ENCODE measurements at places on chromosomes 13 and 19. TPM values are rescaled to one million over a fixed set of nuclear protein-coding genes. Genes with fewer than 3 reads are reported as not detected.

The SIGLECL1 gene
- 0.18 TPM for total RNA-seq

The BLOC1S3 gene
- total RNA-seq, result 20.4 TPM

The DPRX gene
- total RNA-seq, result not detected

The C5AR2 gene
- total RNA-seq, result 5.5 TPM

The FBXW9 gene
- total RNA-seq, result 5.3 TPM

The KLK3 gene
- not detected for total RNA-seq

DNA sequence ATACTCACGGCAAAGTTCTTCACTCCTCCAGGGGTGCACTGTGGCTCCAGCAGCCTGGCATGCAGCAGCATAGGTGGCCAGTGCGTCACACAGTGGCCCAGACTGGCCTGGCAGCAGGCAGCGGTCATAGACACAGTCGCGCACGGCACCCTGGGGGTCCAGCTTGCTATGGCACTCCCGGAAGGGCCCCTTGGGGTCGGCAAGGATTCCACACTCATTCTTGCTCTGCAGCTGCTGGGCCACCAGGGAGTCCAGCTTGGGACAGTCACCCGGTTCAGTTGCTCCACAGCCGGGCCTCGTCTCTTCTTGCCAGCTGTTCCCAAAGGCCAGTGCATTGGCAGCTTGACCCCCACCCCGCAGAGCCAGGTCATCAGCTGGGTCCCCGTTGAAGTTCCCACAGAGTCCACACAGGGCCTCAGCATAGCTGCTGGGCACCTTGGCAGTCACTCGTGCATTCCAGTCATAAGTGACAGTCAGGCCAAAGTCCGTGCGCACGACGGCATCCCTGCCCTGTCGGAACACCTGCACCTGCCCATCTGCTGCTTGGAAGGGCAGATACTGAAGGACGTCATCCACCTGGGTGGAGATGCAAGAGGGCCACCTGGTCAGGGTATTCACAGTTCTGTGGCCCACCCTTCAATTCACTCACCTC lies 20.6 kb downstream of the FCGBP start:
- no peaks in the 10 kb centered on the region for H3K27me3 ChIP-seq
- no peak for DNase-seq
- H3K4me1 ChIP-seq, result no peaks in the 10 kb centered on the region
- H3K36me3 ChIP-seq, result no peaks in the 10 kb centered on the region

DNA sequence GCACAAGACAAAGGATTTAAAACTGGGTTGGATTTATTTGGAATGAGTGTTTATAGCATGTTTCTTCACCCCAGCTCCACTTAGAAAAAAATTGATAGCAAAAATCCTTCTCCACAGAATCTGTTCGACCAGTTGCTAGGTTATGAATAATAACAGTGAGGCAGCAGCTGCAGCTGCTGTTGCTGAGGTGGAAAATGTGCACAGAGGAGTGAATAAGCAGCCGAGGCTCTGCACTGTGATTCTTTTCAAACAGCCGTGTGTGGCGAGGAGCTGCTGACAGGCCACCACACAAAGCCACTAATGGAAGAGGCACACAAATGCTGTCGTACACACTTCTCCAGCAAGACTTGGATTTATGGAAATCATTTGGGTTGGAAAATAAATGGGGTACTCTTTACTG lies 6.4 kb upstream of the RASL11A start:
- DNase-seq, result no peak
- no peaks in the 10 kb centered on the region for H3K27me3 ChIP-seq
- H3K36me3 ChIP-seq, result peaks cover 23% of the 10 kb centered on the region
- peaks cover 25% of the 10 kb centered on the region for H3K4me1 ChIP-seq

DNA sequence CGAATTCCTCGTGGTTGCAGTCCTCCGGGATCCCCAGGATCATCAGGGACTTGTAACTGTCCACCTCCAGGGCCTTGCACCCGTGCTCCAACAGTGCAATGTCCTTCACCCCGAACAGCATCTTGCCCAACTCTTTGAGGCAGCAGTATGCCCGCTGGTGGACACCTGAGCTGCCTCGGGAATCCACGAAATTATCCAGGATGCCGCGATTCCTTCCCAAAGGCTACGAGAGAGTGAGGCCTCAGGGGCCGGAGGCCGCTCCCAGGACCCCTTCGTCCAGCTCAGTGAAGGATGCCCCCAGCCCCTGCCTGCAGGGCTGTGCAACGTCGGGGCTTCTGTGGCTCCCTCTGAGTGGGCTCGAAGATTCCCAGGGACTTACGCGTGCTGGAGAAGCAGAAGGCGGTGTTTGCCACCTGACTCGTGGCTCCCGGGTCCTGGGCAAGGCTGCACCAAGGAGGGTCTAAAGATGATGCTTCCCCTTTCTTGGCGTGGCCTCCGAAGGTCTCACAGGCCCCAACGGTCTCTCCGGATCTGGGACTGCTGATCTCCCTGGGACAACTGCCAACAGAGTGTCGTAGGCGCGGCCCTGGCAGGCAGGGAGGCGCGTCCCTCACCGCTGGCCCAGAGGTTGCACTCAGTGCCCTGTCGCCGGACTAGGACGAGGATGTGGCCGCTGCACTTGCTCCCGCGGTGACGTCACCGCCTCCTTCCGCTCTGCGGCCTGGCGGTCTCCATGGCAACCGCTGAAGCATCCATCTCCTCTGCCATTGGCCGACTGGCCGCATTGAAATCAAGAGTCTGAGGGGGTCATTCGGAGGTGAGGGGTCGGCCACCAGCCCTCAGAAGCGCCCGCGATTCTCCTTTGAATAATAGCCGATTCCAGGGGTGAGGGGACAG lies at the start of gene PNMA8C:
Gene PNMA8C, minus strand, starts transcription at position 698 of the 897 bp plus-strand sequence. Its CDS starts 577 bp downstream, at position 121.
- H3K4me3 ChIP-seq, result peak within 1 kb of the TSS; percentile 55
- H3K4me1 ChIP-seq, result peaks cover 31% of the 10 kb centered on the region
- peaks cover 55% of the 10 kb centered on the region for H3K27me3 ChIP-seq

GRCh38 chr19:31497709-31498108 lies 148.5 kb upstream of the TSHZ3 start:
- DNase-seq, result no peak
- no peaks in the 10 kb centered on the region for H3K4me1 ChIP-seq
- H3K27ac ChIP-seq, result no peak overlapping the region
- H3K4me3 ChIP-seq, result no peak overlapping the region
- H3K27me3 ChIP-seq, result no peaks in the 10 kb centered on the region

DNA sequence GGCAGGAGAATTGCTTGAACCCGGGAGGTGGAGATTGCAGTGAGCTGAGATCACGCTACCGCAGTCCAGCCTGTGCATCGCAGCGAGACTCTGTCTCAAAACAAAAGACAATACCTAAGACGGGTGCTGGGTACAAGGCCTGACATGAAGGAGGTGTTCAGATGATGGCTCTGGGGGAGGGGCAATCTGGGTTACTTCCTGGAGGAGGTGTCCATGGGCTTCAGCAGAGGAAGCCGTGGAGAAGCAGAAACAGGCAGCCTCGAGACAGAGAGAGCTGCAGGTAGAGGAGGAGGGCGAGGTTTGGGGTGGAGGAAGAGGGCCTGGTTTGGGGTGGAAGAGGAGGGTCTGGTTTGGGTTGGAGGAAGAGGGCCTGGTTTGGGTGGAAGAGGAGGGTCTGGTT lies 3.6 kb downstream of the MISP start:
- no peak for DNase-seq
- H3K27ac ChIP-seq, result no peak overlapping the region
- H3K36me3 ChIP-seq, result peaks cover under 1% of the 10 kb centered on the region
- H3K4me1 ChIP-seq, result no peaks in the 10 kb centered on the region
- no peaks in the 10 kb centered on the region for H3K27me3 ChIP-seq

GRCh38 chr19:18503971-18504885 lies 17.6 kb downstream of the ELL start:
- H3K27ac ChIP-seq, result peak overlapping the region; percentile 35
- H3K36me3 ChIP-seq, result peaks cover 3% of the 10 kb centered on the region
- no peaks in the 10 kb centered on the region for H3K27me3 ChIP-seq
- H3K4me3 ChIP-seq, result no peak overlapping the region
- peaks cover 93% of the 10 kb centered on the region for H3K4me1 ChIP-seq

DNA sequence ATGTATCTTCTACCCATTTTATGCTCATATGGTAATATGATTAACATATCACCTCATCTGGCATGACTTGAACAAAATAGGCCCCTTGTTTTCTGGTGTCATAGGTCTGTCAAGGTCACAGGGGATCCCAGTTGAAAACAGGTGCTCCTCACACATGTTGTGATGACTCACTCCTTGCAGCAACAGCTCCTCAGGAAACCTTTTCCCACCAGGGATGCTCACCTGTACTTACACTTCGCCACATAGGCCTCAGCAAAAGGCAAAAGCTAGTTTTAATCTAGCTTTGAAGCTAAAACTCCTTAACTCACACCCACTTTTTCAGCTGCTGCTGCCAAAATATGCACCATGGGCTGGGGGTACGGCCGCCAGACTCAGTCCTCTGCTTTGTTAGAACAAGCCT lies 110.0 kb upstream of the SOX21 start:
- no peak overlapping the region for H3K27ac ChIP-seq
- peaks cover 6% of the 10 kb centered on the region for H3K27me3 ChIP-seq
- no peak for DNase-seq

GRCh38 chr19:49430678-49431329 lies 5.6 kb downstream of the GFY start:
- H3K27ac ChIP-seq, result no peak overlapping the region
- peaks cover 46% of the 10 kb centered on the region for H3K4me1 ChIP-seq
- H3K4me3 ChIP-seq, result no peak overlapping the region
- peak; percentile 36 for DNase-seq

- DNase-seq, result peak; percentile 49
- H3K27ac ChIP-seq, result no peak within 1 kb of the TSS
- H3K4me1 ChIP-seq, result peaks cover 5% of the 10 kb centered on the region
- no peaks in the 10 kb centered on the region for H3K36me3 ChIP-seq
- peaks cover 63% of the 10 kb centered on the region for H3K27me3 ChIP-seq
Observed at GRCh38 chr13:51222037-51222685, at the start of gene FAM124A. TSS of gene FAM124A (plus strand) at chr13:51222398. CDS start at chr13:51222502, 104 bp downstream.

- H3K4me3 ChIP-seq, result no peak overlapping the region
- peaks cover 51% of the 10 kb centered on the region for H3K36me3 ChIP-seq
- no peak for DNase-seq
- no peaks in the 10 kb centered on the region for H3K4me1 ChIP-seq
- no peaks in the 10 kb centered on the region for H3K27me3 ChIP-seq
- H3K27ac ChIP-seq, result no peak overlapping the region
Observed at GRCh38 chr13:41802684-41803444, 158.0 kb downstream of the VWA8 start.
